ENCODE measurements at places on chromosomes 3 and 15.

DNA sequence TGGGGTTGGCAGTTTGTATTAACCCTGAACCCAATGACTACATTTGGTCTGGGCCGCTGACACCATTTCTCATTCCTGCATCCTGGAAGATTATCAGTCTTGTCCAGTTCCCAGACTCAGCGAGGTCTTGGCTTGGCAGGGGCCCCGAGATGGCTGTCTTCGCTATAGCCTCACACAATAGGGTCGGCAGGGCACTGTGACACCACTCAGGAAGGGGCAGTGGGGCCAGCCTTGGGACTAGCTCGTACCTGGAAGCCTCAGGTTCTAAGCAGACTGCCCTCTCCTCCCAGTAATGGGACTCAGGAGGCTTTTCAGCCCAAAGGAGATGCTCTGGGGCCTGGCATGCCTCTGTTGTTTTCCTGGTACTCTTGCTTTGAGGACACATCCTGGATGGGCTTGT, 9.1 kb downstream of the TEX264 start:
- no peak for DNase-seq

GRCh38 chr3:160935413-160936095, 169.6 kb downstream of the B3GALNT1 start:
- DNase-seq, result no peak

DNA sequence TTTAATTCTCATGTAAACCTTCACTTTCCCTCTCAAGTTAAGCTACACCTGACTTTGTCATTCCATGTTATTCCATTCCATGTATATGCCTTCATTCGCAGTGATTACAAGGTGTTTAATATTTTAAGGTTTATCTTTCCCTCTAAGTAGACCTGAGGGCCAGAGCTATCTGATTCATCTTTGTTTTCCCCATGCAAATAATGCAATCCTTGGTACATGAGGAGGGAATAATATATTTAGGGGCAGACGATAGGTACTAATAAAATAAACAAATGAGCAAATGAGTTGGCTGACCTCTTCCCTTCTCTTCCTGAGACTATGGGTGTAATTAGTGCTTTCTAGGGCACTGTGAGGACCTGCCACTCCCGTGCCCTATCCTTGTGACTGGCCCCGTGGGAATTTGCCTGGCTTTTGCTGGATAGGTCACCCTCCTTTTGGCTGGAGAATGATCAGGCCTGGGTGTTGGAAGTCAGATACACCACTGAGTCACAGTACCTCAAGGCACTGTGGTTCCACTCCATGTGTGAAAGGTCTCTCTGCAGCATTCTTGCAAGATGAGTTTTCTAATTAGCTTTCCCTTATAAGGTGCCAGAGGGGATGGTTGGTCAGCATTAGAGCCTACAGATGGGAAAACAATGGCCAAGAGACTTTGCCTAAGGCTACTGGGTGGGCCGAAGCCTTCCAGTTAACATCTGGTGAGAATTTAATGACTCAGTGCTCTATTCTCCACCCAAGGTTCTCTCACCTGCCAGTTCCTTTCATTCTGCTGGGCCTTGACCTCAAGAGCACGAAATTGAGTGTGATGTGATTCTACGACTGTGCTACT, 183.2 kb downstream of the P3H2 start:
- DNase-seq, result no peak

DNA sequence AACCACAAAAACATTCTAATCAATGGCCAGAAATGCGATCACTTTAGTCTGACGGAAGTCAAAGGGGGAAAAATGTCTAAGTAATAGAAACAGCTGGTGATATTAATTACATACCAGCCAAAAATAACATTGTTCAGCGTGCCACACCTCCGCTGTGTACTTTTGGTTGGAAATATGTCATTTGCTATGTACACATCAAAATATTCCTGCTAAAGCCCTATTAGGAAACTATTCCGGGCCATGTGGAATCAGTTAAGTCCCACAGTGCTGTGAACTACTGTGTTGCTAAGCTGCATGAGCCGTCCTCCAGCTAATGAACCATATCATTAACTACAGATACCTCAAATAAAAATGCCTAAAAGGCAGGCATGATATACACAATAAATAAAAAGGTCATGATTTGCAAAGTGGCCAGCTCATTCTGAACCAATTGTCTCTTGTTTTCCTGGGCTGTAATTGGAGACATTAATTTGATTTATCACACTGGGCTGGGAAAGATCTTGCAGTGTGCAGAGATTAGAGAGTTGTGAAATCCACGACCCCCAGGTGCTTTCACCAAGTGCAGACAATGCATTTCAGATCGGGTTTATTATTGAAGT, 200.5 kb upstream of the LRTM1 start:
- no peak for DNase-seq

DNA sequence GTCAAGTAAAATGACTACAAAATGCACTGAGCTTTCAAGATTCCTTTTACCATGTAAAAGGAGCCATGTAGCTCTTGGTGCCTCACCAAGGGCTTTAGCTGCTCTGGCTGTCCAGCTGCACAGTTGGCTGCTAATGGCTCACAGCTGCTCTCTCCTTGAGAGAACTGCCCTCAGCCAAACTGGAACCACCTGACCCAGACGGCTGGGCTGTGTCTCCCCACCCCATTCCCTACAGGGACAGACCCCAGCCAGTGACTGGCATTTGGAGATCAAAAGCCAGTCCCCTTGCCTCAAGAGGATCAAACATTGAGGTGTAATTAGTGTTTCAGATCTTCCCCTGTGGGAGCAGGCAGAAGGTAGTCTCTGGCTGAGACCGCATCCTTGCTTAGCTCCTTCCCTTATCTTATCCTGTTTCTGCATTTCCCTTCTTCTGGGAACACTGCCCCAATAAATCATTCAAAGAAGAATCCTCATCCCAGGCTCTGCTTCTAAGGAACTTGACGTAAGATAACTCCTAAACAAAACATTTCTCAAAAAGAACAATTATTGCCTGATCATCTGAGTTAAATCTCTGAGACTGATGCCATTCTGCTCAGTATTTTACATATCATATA, 28.6 kb upstream of the UBE2E2 start:
- DNase-seq, result no peak

GRCh38 chr3:173109143-173109542, 31.9 kb downstream of the SPATA16 start:
- no peak for DNase-seq

DNA sequence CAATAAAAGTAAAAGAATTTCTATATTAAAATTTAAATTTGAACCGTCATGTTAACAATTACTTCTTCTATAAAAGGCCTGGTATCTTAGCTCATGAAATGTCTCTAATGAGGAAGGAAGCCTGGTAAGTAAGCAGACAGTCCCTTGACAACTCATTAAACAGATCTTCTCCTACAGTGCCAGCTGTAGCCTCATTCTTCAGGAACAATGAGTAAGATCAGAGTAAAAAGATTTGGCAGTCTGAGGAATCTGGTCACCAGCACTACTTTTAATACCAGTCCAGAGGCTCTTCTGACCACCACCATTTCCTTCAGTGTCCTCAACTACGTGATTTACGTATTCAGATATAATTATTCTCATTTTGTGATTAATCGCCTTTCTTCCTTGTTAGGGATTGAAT, 955.0 kb upstream of the ALCAM start:
- DNase-seq, result no peak

- no peak for DNase-seq
These were observed 13.7 kb downstream of the CLPX start for GRCh38 chr15:65171428-65171827.

- DNase-seq, result peak; percentile 74
These were observed 20.5 kb downstream of the WDR73 start for GRCh38 chr15:84633311-84634227.

DNA sequence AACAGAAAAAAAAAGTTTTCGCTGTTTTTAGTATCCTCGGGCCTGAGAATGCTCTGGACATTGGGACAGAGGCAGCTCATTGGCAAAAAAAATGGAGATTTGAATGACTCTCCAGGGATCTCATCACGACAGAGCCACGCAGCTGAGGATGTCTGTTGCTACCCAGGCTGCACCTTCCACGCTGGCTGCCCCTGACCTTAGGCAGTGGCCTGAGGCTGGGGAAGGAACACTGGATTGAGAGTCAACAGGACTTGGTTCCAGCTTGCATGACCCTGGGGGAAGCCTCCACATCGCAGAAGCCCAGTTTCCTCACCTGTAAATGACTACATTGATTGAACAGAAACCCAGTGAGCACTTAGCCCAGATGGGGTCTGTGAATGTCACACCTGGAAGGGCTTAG, 8.7 kb upstream of the ACSBG1 start:
- no peak for DNase-seq

DNA sequence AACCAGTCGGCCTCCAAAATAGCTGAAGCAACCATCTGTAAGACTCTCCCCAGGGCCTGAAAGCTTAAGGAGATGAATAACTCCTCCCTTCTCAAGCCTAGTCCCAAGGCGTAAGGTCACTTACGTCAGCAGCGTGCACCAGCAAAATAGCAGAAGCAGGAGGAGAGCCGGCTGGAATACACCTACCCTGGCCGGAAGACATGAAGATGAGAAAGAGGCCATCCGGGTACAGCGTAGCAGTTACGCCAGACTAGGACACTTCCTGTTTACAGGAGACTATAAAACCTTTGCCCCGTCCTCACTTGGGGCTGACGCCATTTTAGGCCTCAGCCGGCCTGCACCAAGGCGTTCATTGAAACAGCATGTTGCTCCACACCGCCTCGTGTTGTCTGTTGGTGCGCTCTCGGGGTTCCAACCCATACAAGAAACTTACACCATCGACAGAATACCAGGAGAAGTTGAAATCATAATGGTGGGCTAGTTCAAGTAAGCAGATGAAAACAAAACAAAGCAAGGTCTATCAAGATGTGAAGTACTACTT, 2.5 kb downstream of the CFAP92 start:
- DNase-seq, result no peak

DNA sequence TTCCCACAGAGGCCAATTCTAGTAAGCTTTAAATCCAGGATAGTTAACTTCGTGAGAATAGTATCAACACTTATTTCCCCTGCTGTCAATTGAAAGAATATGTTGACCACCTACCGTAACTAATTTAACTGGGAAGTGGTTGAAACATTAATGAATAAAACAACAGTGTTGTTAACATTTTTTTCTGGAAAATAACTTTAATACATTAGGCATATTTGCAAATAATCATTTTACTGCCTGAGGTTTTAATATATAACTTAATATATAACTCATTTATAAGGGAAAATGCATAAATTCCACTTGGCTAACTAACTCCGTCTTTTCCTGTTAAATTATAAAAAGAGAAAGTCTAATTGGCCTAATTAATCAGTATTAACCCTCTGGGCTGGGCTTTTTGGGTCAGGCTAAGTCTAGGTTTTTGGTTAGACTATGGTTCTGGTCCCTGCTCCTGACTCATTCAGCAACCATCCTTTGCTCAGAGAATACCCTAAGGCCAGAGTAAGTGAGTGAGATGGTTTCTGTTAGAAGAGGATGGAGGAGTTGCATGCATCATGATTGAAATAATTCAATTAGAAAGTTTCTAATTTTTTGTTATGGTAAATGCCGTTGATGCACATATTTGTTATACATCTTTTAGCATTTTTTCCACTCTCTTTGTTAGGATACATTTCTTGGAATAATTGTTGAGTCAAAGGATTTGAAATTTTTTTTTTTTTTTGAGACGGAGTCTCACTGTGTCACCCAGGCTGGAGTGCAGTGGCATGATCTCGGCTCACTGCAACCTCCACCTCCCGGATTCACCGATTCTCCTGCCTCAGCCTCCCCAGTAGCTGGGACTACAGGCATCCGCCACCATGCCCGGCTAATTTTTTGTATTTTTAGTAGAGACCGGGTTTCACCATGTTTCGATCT, 10.8 kb upstream of the SKIL start:
- DNase-seq, result no peak

GRCh38 chr15:60581485-60581884, 102.5 kb upstream of the ICE2 start:
- DNase-seq, result no peak

GRCh38 chr3:137796993-137797392, 32.9 kb downstream of the SOX14 start:
- DNase-seq, result no peak

DNA sequence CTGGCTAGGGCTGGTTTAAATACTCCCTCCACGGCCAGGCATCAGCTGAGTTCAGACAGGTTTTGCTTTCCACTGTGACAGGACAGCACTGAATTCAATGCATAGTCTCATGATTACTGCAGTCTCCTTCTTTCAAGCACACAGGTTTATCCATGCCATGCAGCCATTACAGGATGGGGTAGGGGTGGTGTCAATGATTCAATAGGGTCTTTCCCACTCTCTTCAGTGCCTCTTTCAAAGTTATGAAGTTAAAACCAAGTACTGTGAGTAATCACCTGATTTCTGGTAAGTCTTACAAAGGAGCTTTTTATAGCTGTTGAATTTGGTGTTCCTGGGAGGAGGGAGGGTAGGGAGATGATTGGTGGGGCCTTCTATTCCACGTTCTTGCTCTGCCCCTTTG, 47.2 kb downstream of the TMEM212 start:
- DNase-seq, result no peak

GRCh38 chr15:69554279-69554961, 101.8 kb downstream of the RPLP1 start:
- DNase-seq, result no peak

- no peak for DNase-seq
These were observed 91.8 kb downstream of the DNAJB8 start for GRCh38 chr3:128374746-128375445.

DNA sequence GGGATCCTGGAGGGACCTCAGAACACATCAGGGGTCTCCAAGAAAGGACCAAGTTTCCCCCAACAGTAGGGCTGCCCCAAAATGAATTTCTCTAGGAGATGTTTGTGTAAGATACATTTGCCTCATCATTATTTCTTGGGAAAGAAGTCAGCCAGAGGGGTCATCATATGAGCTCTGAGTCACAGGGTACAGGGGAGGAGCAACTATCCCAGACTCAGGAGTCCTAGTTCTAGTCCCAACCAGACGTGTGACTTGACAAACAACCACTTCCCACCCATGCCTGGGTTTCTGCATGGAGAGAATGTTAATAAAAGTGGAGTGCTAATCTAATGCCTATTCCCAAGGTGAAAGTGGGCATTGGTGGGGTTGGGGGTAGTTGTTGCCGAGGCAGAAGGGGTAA, 144.1 kb downstream of the ALDH1A2 start:
- no peak for DNase-seq

- DNase-seq, result no peak
These were observed 1002.4 kb upstream of the SEMA6D start for GRCh38 chr15:46714950-46715349.

- peak; percentile 26 for DNase-seq
These were observed 156.4 kb downstream of the LRRC28 start for GRCh38 chr15:99407716-99408115.

GRCh38 chr3:112653881-112654300, 12.9 kb upstream of the CCDC80 start:
- no peak for DNase-seq

- no peak for DNase-seq
These were observed 755.3 kb downstream of the ROBO1 start for GRCh38 chr3:79012530-79012913.

- no peak for DNase-seq
These were observed 14.3 kb downstream of the ZIC4 start for GRCh38 chr3:147391781-147392624.

DNA sequence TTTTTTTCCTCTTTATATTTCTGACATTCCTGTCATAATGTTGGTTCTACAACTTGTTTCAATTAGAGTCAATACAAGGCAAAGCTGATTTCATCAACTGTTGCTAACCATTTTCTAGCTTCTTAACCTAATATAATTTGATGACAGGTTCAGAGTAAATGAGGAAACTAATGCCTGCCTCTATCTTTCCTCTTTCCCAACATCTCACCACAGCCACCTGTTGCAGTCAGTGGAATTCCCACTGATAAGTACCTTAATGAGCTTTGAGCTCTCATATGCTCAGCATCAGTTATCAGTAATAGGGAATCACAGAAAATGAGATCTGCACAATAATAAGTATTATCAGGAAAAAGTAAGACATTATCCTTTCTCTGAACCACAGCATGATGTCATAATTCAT, 241.9 kb downstream of the MEIS2 start:
- no peak for DNase-seq

GRCh38 chr15:66802025-66803001, 100.3 kb downstream of the SMAD6 start:
- no peak for DNase-seq

Measured in CD4-positive, alpha-beta T cell treated with Interleukin-6 for 4 hours (primary cell).